ENCODE measurements at places on chromosomes 6 and 20.

DNA sequence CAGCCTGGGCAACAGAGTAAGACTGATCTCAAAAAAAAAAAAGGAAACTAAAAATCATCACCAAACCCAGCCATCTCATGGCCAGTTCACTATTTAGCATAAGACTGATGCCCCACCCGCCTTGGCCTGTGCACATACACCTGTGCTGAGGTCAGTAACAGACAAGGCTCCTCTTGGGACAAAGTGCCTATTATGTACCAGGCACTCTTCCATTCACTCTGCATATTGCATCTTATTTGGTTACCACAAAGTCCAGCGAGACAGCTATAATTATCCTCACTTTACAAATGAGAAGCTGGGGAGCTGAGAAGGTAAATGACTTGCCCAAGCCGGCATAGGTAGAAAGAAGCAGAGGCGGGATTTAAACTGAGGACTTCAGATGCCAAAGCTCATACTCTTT is 3.8 kb downstream of the PTPRT start:
- DNase-seq, result no peak

- DNase-seq, result peak; percentile 13
These were observed 9.7 kb downstream of the BTN3A1 start for GRCh38 chr6:26411751-26412150.

- peak; percentile 92 for DNase-seq
These were observed 262.4 kb upstream of the SUPT3H start for GRCh38 chr6:45640081-45640491.

DNA sequence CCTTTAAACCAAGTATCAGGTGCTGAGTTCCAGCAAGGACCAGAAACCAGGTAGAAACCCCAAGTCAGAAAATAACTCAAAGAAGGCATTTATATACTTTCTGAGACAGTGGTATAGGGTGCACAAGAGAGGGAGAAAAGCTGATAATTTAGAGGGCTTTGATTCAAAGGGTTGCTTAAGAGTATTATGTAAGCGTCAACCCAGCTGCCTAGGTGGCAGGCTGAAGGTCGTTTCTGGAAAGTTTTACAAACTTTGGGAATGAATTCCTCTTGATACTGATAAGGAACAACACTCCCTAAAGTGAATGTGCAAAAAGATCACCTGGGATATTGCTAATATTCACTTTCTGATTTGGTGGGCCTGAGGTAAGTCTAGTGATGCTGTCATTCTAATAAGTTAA is 800.7 kb downstream of the MAFB start:
- DNase-seq, result no peak

DNA sequence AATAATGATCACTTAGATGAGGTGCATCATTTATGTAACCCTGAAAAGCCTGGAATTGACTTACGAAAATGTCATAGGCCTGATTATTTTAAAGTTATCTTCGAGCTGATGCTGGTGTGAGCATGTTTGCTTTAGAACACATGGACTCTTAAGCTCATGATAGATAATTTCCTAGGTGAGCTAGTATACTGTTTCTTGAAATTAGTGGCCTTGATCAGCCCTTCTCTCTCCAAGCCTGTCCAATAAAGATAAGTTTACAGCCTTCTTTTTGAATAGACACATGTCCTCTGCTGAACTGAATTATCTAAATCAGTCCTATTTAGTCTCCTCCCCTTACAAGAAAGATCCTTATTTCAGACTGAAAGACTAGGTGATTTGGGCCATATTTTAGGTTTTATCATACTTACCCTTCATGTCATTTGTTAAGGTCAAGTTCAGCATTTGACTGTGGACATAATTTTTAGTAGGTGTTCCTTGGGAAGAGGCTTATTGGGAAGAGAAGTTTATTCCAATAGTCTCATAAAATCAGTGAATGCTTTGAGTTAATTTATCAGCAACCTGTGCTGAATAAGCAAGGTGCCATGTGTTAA is 15.3 kb downstream of the FOXO3 start:
- DNase-seq, result no peak

- DNase-seq, result no peak
These were observed 64.7 kb downstream of the MYH7B start for GRCh38 chr20:35020108-35020928.

GRCh38 chr6:112680091-112680490 is 333.0 kb downstream of the RFPL4B start:
- DNase-seq, result peak; percentile 60

GRCh38 chr20:56117350-56117749 is 112.0 kb upstream of the CBLN4 start:
- DNase-seq, result no peak

GRCh38 chr20:11686820-11687543 is 230.7 kb upstream of the BTBD3 start:
- DNase-seq, result peak; percentile 14

All from fibroblast of upper back skin (primary cell).